ENCODE measurements at places on chromosomes 5 and 9. TPM values are rescaled to one million over a fixed set of nuclear protein-coding genes. Genes with fewer than 3 reads are reported as not detected.

GRCh38 chr9:75226403-75227139 lies 138.3 kb downstream of the OSTF1 start:
- DNase-seq: no peak

DNA sequence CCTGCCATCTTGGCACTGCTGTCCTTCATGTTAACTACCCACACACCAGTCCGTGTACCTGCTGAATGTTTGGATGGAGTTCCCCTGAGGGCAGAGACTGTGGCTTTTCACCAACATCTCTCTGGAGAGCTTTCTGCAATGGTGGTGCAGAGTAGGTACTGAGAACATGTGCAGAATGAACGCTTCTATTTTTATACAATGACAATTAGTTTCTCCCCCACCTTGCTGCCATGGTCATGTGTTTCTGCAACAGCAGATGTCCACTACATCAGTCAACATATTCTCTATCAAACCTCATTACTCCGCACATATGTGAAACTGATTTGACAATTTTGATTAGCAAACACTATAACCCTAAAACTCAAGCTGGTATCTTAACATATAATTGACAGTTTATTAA lies 14.5 kb downstream of the PTCH1 start:
- no peak for DNase-seq

DNA sequence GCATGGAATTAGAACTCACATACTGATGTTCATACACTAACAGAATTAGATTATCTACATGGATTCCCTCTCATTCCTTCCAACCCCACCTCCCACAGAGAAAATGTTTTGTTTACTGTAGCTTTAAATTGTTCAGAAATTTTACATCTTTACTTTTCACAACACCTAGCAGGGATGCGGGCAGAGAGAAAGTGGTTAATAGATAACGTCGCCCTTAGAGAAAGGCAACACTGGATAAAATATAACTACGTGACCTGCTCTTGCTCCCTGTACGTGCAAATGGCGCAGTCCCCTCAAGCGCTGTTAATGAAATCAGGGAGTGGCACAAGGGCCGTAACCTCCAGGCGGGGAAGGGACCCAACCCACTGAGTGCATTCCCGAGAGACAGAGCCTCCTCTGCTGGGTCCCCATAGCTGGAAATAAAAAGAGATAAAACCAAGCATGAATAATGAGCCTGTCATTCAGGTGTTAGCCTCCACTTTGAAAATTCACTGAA lies 125.3 kb upstream of the DAPK1 start:
- DNase-seq: no peak

- no peak for DNase-seq
Measured at GRCh38 chr9:106716820-106717219, 146.1 kb upstream of the ZNF462 start.

DNA sequence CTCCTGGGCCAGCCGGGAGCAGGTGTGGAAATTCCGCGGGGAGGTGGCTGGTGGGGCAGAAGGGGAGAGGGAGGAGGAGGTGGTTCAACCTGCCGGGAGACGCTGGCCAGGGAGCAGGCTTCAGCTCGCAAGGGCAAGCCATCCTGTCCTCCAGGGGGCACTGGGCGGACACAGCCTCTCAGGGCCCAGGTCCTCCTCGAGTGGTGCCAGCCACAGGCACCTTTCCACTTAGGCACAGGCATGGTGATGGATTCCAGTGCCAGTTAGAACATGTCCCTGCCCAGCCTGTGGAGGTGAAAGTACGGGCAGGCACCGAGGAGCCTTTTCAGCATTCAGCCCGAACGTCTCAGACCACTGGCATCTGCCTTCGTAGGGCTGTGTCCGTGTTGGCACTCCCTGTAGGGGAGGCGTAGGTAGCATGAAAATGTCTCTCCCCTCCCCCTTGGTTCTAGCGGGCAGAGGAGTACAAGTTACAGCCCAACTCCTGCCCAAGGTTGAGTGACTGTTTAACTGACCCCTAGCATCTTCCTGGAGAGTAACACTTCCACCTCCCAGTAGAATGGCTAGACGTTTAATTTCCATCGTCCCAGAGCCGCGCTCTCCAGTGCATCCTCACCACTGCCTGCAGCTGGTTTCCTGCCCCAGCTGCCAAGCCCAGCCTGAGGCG lies 48.9 kb downstream of the DAB2IP start:
- DNase-seq: peak; percentile 41

DNA sequence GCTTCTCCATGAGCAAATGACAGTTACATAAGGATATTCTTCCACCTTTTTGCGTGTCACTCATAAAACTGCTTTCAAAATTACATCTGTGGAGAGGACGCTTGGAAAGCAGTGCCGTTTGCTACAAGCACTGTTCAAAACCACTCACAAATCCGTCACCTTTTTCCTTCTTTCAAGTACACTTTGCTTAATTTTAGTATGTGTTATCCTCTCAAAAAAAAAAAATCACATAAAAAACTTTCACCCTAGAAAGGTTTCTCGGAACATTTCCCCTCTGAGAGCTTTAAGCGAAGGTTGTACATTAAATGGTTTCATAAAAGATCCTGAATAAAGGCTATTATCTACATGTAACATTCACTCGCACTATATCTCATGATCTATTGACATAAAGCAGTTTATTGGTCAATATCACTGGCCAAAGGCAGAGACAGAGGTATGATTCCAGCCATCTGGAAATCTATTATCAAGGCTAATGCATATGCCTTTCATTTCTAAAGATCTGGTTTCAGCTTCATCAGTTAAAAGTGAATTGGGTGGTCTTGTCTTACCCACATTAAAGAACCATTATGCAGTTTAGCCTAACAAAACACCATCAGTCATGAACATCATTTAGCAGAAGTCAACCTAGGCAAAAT lies 163.6 kb downstream of the ENC1 start:
- no peak for DNase-seq

GRCh38 chr5:57335092-57335660 lies 147.4 kb downstream of the ACTBL2 start:
- no peak for DNase-seq

Gene C9orf50
- 1.7 TPM for total RNA-seq

Gene LRRC19
- not detected for total RNA-seq

Gene TLX3
- not detected for total RNA-seq

Gene GABRB2
- 0.39 TPM for total RNA-seq

Gene ANKRD18B
- total RNA-seq: not detected
